Tibial nerve (tissue), 4 donors: ENCODE measurements at places on chromosomes 1 and 21. TPM values are rescaled to one million over a fixed set of nuclear protein-coding genes. Genes with fewer than 3 reads are reported as not detected.
A peak's percentile ranks its signal among the peaks of the same experiment; 100 is the strongest.

Gene KCNJ6
- total RNA-seq, result not detected

Gene PARK7
- total RNA-seq, result 216 TPM

GRCh38 chr21:34158866-34159835, 85.8 kb downstream of the MRPS6 start:
- DNase-seq, result no peak
- no peaks in the 10 kb centered on the region for H3K4me1 ChIP-seq
- H3K27ac ChIP-seq, result no peak overlapping the region
- H3K27me3 ChIP-seq, result no peaks in the 10 kb centered on the region
- H3K4me3 ChIP-seq, result no peak overlapping the region

DNA sequence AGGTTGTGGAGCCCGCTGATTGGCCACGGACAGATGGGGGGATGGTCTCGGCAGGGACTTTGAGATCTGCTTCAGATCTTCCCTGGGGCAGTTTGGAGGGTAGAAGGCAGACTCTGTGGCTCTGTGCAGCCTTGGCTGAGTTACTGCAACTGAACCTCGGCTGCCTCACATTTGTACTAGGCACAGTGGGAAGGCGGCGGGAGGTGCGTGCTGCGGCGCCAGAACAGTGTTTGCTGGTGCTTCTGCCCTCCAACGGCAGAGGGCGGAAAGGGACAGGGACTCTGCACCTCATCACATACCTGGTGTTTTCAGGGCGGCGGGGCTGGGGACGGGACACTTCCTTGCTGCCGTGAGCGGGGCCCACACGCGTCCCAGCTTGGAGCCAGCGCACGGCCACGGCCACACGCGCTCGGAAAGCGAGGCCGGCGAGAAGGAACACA, 26.2 kb downstream of the SLC66A1 start:
- DNase-seq, result no peak
- H3K4me3 ChIP-seq, result no peak overlapping the region
- H3K27me3 ChIP-seq, result no peaks in the 10 kb centered on the region
- no peak overlapping the region for H3K27ac ChIP-seq
- peaks cover 24% of the 10 kb centered on the region for H3K4me1 ChIP-seq

DNA sequence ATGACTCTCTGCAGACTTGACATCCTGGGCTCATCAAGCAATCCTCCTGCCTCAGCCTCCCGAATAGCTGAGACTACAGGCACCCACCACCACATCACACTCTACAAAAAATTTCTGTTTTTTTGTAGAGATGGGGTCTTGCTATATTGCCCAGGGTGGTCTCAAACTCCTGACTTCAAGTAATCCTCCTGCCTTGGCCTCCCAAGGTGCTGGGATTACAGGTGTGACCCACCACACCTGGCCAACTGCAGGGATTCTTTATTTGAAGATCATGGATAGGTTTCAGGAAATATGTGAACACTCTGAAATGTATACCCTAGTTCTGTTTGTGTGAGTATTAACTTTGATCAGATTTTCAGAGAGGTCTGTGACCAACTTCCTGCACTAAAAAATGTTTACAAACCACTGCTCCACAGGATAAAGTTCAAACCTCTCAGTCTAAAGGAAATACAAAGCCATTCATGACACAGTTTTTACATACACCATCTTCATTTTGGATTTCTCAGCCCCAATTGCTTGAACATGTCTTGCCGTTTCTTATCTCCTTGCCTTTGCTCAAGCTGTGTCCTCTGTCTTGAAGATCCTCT, 252.3 kb upstream of the FGGY start:
- no peak for DNase-seq
- H3K27me3 ChIP-seq, result no peaks in the 10 kb centered on the region
- no peak overlapping the region for H3K27ac ChIP-seq
- H3K36me3 ChIP-seq, result no peaks in the 10 kb centered on the region
- H3K4me3 ChIP-seq, result no peak overlapping the region

GRCh38 chr21:41337515-41337914, 20.9 kb downstream of the FAM3B start:
- H3K4me1 ChIP-seq, result no peaks in the 10 kb centered on the region
- DNase-seq, result no peak
- no peak overlapping the region for H3K4me3 ChIP-seq

- H3K4me1 ChIP-seq, result no peaks in the 10 kb centered on the region
- H3K27me3 ChIP-seq, result no peaks in the 10 kb centered on the region
- DNase-seq, result no peak
- no peaks in the 10 kb centered on the region for H3K36me3 ChIP-seq
- no peak overlapping the region for H3K27ac ChIP-seq
- H3K4me3 ChIP-seq, result no peak overlapping the region
These were observed 17.2 kb upstream of the AKIRIN1 start for GRCh38 chr1:38973659-38974437.

- peak overlapping the region; percentile 97 for H3K27ac ChIP-seq
- no peaks in the 10 kb centered on the region for H3K27me3 ChIP-seq
- no peak for DNase-seq
- H3K4me1 ChIP-seq, result no peaks in the 10 kb centered on the region
- H3K4me3 ChIP-seq, result peak overlapping the region; percentile 55
- peaks cover 34% of the 10 kb centered on the region for H3K36me3 ChIP-seq
These were observed 1.1 kb downstream of the S100A11 start for GRCh38 chr1:152035539-152036266.
